Tibial nerve (tissue), 4 donors: ENCODE measurements at places on chromosomes 16 and 17. TPM values are rescaled to one million over a fixed set of nuclear protein-coding genes. Genes with fewer than 3 reads are reported as not detected.

The STAT5A gene
- 122 TPM for total RNA-seq

GRCh38 chr16:52929478-52930400 lies 123.0 kb downstream of the CHD9NB start:
- H3K36me3 ChIP-seq = no peaks in the 10 kb centered on the region
- H3K4me3 ChIP-seq = no peak overlapping the region
- H3K4me1 ChIP-seq = no peaks in the 10 kb centered on the region
- H3K27me3 ChIP-seq = no peaks in the 10 kb centered on the region

DNA sequence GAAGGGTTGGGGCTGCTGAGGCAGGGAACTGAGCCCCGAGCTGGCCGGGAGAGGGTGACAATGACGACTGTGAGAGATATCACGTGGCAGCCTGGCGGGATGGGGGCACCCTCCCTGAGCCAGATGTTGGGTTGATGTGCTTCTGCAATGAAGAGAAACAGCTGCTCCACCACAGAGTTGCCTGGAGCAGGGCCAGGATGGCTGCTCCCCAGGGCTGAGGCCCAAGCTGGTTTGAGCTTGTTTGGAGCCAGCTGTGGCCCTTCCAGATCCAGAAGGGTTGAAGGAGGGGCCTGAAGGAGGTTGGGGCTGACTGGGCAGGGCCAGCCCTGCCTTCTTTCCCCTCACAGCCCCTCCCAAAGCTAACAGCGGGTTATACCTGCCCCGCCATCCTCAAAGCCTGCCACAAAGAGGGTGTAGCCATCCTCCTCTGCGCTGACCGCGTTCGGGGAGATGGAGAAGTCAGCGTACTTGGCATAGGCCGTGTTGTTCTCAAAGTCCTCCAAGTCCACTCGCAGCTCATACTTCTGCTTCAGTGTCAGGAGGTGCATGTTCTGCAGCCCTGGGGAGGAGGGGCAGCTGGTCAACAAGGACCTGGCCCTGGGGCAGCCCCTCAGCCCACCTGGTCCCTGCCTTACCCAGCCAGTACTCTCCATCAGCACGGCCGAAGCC lies 2.1 kb downstream of the MFAP4 start:
- H3K4me1 ChIP-seq = peaks cover 97% of the 10 kb centered on the region
- no peaks in the 10 kb centered on the region for H3K27me3 ChIP-seq
- peak overlapping the region; percentile 97 for H3K27ac ChIP-seq

The KRTAP9-3 gene
- not detected for total RNA-seq

The CDK12 gene
- total RNA-seq = 39.6 TPM

DNA sequence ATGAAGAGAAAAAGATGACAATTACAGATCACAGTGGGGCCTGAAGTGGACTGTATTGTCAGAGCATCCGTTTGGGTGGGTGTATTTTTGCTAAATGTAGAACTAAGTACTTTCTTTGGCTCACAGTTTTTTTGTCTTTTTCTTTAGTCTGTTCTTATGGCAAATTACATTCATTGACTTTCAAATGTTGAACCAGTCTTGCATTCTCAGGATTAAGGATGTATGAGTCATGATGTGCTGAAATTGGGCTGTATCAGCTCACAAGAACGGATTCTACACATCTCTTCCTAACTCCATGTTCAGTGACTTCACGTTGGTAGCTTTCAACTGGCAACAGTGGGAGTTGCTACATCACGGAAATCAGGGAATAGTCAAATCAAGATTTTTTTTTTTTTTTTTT lies 66.5 kb downstream of the TEX2 start:
- H3K4me1 ChIP-seq = peaks cover 6% of the 10 kb centered on the region
- no peak overlapping the region for H3K27ac ChIP-seq
- H3K36me3 ChIP-seq = peaks cover 20% of the 10 kb centered on the region
- no peak for DNase-seq
- no peaks in the 10 kb centered on the region for H3K27me3 ChIP-seq

The AATK gene
- total RNA-seq = 247 TPM

The ACSM2B gene
- total RNA-seq = 0.21 TPM
